ENCODE measurements at places on chromosomes 16 and 17. TPM values are rescaled to one million over a fixed set of nuclear protein-coding genes. Genes with fewer than 3 reads are reported as not detected.

The TMEM88 gene
- 30.2 TPM for polyA plus RNA-seq

GRCh38 chr17:60390186-60390585 is 1.7 kb downstream of the USP32 start:
- no peak for DNase-seq

- no peak for DNase-seq
Measured at GRCh38 chr17:7944326-7944725, 12.3 kb downstream of the CNTROB start.

- DNase-seq = no peak
Measured at GRCh38 chr17:15087946-15088345, 177.2 kb downstream of the PMP22 start.

- no peak for DNase-seq
Measured at GRCh38 chr16:49277766-49278566, 3.7 kb downstream of the CBLN1 start.

DNA sequence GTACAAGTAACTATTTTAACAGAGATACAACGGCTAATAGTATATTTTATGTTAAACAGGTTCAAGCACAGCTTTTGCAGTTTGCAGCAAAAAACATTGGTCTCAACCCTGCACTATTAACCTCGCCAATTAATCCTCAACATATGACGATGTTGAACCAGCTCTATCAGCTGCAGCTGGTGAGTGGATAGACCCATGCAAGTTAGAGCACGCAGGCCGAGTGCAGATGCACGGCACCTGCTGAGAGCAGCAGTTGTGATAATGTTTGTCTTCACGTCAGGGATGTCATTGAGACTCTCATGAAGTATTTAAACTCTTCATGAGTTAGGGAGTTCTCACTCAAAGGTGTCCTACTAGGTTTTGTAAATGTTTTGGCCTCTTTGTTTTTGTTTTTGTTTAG is 45.6 kb downstream of the TMC6 start:
- DNase-seq = no peak
